ENCODE measurements at places on chromosomes 16 and 17.

GRCh38 chr17:44971776-44972483 lies 3.8 kb upstream of the C1QL1 start:
- DNase-seq = no peak

DNA sequence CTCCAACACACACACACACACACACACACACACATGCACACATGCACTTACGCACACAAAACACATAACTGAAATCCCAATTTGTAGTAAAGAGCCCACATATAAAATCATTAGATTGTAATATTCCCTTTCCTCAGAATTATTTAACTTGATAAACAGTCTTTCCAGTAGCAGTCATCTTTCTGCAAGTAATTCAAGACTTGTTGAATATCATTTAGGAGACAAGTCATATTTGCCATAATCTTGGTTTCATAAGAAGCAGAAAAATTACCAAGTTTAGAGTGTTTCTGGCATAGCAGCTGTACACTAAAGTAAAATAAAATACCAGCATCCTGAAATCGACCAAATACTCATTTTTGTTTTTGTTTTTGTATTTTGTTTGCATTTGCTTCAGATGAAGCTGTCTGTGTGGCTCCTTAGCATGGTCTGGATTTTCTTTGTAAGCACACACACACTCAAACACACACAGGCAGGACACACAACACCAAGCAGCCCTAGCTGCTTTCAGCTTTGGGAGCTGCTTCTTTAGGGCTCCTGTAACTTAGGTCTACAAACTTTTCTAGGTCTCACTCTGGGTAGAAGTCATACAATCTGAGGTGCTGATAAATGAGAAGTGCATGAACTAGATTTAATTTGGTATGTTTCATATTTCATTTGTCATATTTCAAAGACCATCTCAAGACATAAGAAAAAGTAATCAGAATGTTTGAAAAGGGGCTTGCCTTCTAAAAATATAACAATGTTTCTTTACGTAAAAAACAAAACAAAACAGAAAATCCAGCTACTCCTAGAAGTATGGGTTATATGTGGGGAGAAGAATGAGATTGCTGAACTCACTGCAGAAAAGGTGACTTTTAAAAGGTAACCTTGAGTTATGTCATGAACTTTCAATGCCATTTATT lies 3.0 kb downstream of the SALL1 start:
- DNase-seq = no peak

DNA sequence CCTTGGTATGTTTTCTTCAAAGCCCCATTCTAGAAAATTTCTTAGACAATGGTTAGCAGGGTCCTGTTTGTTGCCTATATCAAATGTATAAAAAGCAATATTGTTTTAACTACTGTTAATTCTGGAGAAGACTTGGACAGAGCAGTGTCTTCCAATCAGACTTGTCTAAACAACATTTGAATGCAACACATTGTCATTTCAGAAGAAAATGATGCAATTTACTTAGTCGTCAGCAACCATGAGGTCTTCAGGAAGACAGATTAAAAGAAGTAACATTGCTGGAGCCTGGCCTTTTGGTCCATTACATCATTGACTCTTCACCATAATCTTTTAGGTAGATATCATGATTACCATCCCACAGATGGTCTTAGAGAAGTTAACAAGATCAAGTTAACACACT lies 94.5 kb downstream of the ANKFN1 start:
- no peak for DNase-seq

- no peak for DNase-seq
Observed at GRCh38 chr16:78789561-78789960, 690.1 kb downstream of the WWOX start.

GRCh38 chr17:62109378-62109902 lies 44.4 kb upstream of the MED13 start:
- DNase-seq = peak; percentile 29

GRCh38 chr16:53056392-53056881 lies 1.6 kb downstream of the CHD9 start:
- no peak for DNase-seq

GRCh38 chr16:72299684-72300243 lies 127.8 kb upstream of the PMFBP1 start:
- no peak for DNase-seq

GRCh38 chr17:58565389-58566311 lies 51.2 kb upstream of the MTMR4 start:
- no peak for DNase-seq

GRCh38 chr17:7001318-7001961 lies 5.6 kb downstream of the ALOX12 start:
- peak; percentile 53 for DNase-seq

DNA sequence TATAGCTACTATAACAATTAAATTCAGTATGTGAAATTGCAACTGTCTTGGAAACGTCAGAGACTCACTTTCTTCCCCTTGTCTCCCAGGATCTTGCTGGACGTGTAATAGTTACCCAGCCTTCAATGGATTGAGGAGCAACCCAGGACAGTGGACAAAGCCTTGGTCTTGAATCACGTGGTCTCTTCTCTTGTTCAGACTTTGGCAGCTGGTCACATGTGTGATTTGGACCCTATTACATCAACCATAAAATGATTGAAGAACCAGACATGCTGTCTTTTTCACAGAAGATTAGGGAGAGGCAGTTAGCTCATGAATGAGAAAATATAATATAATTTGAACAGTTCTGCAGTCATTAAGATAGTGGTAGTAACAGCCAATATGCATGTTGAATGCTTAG lies 1085.5 kb upstream of the RBFOX1 start:
- DNase-seq = no peak

Measured in activated CD4-positive, alpha-beta T cell treated with anti-CD3 and anti-CD28 coated beads, Interleukin-2, amount 50 U/mL, for 1 hour (primary cell).